ENCODE measurements at places on chromosomes 5 and 9. TPM values are rescaled to one million over a fixed set of nuclear protein-coding genes. Genes with fewer than 3 reads are reported as not detected.

The DMRT3 gene
- not detected for total RNA-seq

The TEX48 gene
- 0.68 TPM for total RNA-seq

The CD14 gene
- 0.39 TPM for total RNA-seq

The DCTN4 gene
- 44.7 TPM for total RNA-seq

The DNAI1 gene
- total RNA-seq, result not detected

The ANGPTL2 gene
- not detected for total RNA-seq

The FOXI1 gene
- not detected for total RNA-seq

The ARID3C gene
- 0.21 TPM for total RNA-seq

The ADAMTS6 gene
- 1.4 TPM for total RNA-seq

The FGF1 gene
- not detected for total RNA-seq

The FYB1 gene
- total RNA-seq, result 66.4 TPM

The INSL4 gene
- total RNA-seq, result not detected

The PCDHGA3 gene
- 0.11 TPM for total RNA-seq

The NTRK2 gene
- 1.6 TPM for total RNA-seq

The LRRC70 gene
- total RNA-seq, result 1.1 TPM

The PCDHGA10 gene
- 0.34 TPM for total RNA-seq

The C9orf50 gene
- total RNA-seq, result not detected

The LHX3 gene
- total RNA-seq, result not detected

The DBH gene
- total RNA-seq, result not detected

The CNTLN gene
- total RNA-seq, result 1.6 TPM

The ADGRV1 gene
- 12.4 TPM for total RNA-seq

The TMEFF1 gene
- total RNA-seq, result 1.1 TPM

The DAPK1 gene
- total RNA-seq, result 38.6 TPM

The RASEF gene
- not detected for total RNA-seq

The TAF11L10 gene
- total RNA-seq, result not detected

The TICAM2 gene
- total RNA-seq, result 0.85 TPM

The IL7R gene
- total RNA-seq, result 60.9 TPM

Measured in activated T-helper 2 cell treated with anti-CD3 and anti-CD28 coated beads, Interferon-gamma antibody, Interleukin-2, Interleukin-4, amounts not matched to agents 10 μg/mL and 5 μg/mL and 100 μg/mL, durations not matched to agents 14 hours and 24 hours and 36 hours (primary cell).